Germinal center (tissue), 1 donor: ENCODE measurements at places on chromosomes 6 and 20.

DNA sequence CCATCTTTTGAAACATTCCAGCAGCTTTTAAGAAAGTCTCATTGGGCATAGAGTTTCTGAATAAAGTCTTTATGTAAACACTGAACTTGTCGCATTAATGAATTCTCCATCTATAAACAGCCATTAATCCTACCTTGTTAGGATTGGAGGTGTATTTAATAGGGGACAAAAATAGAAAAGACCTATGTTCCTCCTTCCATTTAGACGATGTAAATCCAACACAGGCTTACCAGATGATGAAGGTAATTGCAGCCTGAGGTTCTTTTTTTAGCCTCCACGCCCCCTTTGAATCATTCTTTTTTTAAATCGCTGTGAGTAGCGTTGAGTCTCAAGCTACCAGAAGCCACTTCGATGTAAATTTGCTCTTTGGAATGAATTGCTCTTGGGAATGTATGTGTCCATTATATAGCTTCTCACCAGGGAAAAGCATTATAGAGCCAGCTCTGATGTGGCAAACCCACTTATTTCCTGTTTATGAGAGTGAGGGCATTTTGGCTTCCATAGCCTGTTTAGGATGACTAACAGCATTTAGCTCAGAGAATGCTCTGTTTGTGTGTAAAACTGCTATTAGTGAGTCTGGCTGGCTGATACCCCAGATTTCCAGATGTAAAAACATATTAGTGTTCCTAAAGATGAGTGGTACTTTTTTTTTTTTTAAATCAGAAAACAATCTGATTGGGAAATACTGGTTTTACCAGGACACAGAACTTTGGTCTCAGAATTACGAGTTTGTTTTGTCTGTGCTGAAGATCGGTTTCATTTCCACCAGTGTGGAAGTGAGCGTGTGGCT, 74.9 kb upstream of the CLDN20 start:
- DNase-seq: no peak

GRCh38 chr20:22374066-22374465, 210.3 kb downstream of the FOXA2 start:
- DNase-seq: no peak

GRCh38 chr20:23050076-23050838, 785 bp upstream of the THBD start:
- DNase-seq: no peak

GRCh38 chr6:44223319-44224028, at the start of gene SLC29A1:
Gene SLC29A1 (plus strand): TSS chr6:44223595. CDS start chr6:44227314, 3,719 bp downstream.
- peak; percentile 97 for DNase-seq

DNA sequence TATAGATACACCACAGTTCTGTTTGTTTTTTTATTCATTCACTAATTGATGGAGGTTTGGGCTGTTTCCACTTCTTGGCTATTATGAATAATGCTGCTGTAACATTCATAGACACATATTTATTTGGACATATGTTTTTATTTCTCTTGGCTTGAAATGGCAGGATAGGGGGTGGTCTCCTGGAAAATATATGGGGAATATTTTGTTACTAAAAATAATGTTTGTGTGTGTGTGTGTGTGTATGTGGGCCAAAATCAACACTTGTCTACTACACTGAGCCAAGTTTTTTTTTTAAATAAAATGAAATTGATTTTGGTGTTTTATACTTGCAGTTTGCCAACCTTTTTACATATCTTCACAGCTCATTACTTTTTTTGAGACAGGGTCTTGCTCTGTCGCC, 264.4 kb upstream of the SULF2 start:
- no peak for DNase-seq

DNA sequence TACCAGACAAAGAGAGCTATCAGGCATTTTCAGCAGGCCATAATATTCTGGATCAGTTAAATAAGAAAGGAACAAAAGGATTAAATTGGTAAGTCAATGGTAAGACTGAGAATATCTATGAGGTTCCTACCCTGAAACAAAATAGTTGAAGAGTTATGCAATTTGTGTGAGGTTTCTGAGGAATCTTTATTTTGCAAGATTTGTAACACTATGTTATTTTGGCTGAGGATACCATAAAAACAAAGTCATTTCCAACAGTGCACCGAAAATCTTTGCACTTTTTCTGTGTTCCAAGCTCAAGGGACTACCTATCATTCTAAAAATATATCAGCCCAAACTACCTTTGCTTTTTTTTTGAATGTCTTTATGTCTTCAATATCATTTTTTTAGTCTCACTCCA, 383.3 kb upstream of the CITED2 start:
- DNase-seq: no peak

DNA sequence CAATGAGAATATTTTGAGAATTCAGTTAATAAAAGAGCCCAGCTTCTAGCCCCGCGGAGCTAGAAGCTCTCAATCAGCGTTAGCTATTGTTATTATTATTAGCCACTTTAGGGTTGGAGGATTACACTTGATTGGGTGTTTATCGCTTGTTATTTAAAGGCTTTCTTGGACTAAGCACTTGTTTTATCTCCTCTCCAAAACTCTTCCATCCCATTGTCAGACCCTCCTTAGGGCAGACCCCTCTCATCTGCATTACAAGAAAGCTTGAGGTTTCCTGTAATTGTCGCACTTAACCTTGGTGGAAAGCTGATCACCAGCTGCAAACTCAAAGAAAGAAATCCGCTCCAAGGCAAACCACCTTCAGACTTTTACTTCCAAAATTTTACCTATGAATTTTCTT, 4.8 kb downstream of the DPPA5 start:
- DNase-seq: no peak

GRCh38 chr6:145562771-145563615, 172.3 kb downstream of the EPM2A start:
- DNase-seq: no peak

DNA sequence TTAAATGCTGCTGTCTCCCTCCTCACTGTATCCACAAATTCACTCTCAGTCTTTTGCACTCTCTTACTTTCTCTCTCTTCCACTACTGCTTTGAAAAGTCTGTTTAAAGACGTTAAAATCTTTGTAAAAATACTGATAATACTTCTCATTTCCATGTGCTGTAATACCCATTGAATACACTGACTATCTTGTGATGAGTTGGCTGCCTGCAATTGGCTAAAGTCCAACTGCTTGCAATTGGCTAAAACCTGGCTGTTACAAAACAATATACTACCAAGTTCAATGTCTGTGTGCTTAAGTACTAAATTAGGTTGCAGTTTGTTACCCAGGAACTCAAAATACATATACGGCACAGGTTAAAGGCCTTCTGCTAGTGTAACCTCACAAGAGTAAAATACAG, 264.8 kb downstream of the THBS2 start:
- DNase-seq: no peak

GRCh38 chr6:4402477-4402976, 267.2 kb upstream of the ECI2 start:
- no peak for DNase-seq

DNA sequence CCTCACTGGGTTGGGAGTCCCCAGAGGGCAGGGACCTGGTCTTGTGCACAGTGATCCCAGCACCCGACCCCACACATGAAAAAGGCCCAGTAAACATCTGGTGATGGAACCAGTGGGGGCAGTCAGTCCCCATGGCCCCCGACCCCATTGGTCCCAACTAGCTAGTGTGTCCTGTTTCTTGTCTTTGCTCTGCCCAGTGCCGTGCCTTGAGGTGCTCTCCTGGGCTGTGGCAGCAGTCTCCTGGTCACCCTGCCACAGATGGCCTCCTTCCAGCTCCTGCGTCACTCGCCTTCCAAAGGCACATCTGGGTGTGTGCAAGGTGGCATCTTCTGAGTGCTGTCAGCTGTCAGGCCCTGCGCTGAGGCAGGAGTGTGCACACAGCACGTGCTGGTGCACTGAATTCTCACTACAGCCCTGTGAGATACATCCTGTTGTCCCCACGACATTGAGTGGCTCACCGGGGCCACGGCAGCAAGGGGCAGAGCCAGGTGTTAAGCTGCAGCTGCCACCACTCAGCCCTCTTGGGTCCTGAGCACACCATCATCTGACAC, 3.9 kb downstream of the NPEPL1 start:
- DNase-seq: no peak

DNA sequence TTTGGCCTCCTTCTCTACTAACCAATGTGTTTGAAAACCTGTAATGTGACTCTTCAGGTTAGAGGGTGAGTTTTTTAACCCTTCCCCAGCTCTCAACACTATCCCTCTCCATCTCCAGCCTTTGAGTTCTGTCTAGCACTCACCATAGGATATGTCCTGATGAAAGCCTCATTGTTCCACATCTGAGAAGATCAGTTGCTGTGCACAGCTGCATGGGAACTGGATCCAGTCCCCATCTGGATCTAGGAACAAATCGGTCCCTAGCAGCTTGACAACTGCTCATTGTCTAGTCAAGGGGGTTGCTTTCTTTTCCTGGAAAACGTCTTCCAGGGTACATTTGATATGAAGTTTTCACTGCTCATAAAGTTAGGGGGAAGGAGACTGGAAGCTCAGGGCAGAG, 45.4 kb upstream of the AGPAT4 start:
- no peak for DNase-seq

- peak; percentile 7 for DNase-seq
These were observed 233.9 kb downstream of the PRL start for GRCh38 chr6:22062807-22063408.

- DNase-seq: no peak
These were observed 36.5 kb downstream of the SLC2A12 start for GRCh38 chr6:134015719-134016557.

DNA sequence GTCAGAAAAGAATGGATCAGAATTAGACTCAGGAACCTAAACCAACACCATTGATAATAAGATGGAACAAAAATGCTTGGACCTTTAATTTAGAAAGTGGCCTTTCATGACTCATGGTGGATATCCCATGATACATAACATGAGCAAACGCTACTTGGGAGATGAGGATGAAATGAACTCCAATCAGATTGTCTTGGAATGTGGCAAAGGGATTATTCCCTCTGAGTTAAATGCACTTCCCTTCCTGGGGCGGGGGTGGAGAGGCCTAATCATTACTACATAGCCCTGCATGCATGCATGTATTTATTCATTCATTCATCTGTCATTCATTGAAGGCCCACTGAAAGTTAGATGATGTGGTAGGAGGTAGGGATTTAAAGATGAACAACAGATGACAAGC, 174.0 kb downstream of the AIG1 start:
- no peak for DNase-seq

GRCh38 chr20:57968120-57968519, 258.3 kb upstream of the PMEPA1 start:
- no peak for DNase-seq

GRCh38 chr6:56671160-56671559, 28.5 kb upstream of the DST start:
- DNase-seq: no peak

- DNase-seq: peak; percentile 81
These were observed 51.7 kb downstream of the CHMP4B start for GRCh38 chr20:33862709-33863403.

- DNase-seq: no peak
These were observed 544 bp upstream of the STK38 start for GRCh38 chr6:36547646-36548400.

DNA sequence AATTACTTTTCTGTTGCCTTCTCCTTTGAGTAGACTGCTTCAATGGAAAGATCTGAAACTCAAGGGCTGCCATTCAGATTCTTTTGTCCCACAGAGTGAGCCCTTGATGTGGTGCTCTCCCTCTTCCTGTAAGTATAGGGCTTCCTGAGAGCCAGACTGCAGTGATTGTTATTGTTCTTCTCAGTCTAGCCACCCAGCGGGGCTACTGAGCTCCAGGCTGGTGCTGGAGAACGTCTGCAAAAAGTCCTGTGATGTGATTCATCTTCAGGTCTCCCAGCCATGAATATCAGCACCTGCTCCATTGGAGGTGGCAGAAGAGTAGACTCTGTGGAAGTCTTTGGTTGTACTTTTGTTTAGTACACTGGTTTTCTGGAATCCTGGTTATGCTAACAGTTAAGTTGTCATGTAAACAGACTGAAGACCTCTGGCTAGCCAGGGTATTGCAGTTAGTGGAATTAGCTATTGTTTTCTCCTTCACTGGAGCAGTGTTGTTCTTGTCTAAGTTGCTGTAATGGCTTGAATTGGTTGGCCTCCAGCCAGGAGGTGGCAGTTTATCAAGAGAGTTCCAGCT, 240.9 kb downstream of the COL12A1 start:
- DNase-seq: no peak
